B cell (primary cell): ENCODE measurements at places on chromosomes 5 and 9. TPM values are rescaled to one million over a fixed set of nuclear protein-coding genes. Genes with fewer than 3 reads are reported as not detected.

CATSPER3 gene
- total RNA-seq = 0.79 and 2.7 TPM in 2 replicates

GRCh38 chr5:140042393-140042642, 781 bp downstream of the NRG2 start:
- DNase-seq = no peak

- DNase-seq = no peak
These were observed 218.3 kb downstream of the ADAMTSL1 start for GRCh38 chr9:18692268-18692667.

DNA sequence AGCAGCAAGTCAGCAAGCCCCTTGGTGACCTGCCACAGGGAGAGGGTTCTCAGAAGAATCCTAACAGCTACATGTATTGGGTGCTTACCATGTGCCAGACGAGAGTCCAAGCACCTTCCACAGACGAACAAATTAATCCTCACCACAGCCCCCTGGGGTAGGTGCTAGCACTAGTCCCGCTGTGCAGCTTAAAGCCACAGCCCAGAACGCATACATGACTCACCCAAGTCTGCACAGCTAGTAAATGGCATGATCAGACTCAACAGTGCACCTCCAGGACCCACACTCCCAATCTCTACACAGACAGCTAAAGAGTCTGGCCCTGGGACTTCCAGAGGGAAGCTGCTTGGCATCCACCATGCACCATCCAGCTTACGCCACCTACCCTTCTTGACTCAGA, 111.5 kb downstream of the PAX5 start:
- no peak for DNase-seq

- peak; percentile 27 for DNase-seq
These were observed 20.3 kb downstream of the WHRN start for GRCh38 chr9:114484854-114485443.

DNA sequence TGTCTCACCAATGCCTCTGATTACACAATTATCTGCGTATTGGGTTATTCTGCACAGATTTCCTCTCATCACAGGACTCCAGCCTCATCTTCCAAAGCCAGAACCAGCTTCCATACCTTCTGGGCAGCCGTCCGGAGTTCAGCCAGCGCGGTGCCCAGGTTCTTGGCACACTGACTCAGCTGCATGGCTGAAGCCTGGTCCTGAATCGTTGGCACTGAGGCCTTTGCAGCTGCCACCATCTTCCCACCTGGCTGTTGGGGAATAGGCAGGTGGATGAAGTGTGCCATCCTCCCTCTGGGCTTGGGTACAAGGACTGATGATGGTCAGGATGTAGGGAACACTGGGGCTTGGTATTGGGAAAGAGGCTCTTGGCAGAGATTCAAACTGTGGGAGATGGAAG, 17.9 kb downstream of the TLN1 start:
- no peak for DNase-seq

DNA sequence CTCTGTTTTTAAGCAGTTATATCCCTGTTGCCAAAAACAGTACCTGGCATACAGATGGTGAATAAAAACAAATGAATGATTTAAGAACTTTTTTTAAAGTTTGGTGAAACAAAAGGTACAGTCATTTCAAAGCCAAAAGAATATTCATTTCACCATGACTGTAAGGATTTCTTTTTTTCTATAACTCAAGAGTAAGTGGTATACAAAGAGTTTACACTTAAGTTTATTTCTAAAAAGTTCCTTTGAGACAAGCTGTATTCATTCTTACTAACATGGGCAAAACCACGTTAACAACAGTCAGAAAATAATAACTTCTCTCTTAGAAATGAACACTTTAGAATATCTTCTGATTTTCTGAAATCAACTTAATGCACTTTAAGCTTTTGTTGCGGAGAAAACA, 5.3 kb downstream of the TMEM161B start:
- DNase-seq = no peak
